Esophagus mucosa (tissue), 1 donor: ENCODE measurements at places on chromosomes 7 and 10. TPM values are rescaled to one million over a fixed set of nuclear protein-coding genes. Genes with fewer than 3 reads are reported as not detected.
A peak's percentile ranks its signal among the peaks of the same experiment; 100 is the strongest.

NEUROG3 gene
- not detected for total RNA-seq

PPIF gene
- total RNA-seq: 77.8 TPM

ATP5F1C gene
- 316 TPM for total RNA-seq

TAF3 gene
- 3.3 TPM for total RNA-seq

PRLHR gene
- not detected for total RNA-seq

SPRN gene
- total RNA-seq: 0.12 TPM

POMZP3 gene
- total RNA-seq: 14.7 TPM

LGI1 gene
- not detected for total RNA-seq

ALOX5 gene
- total RNA-seq: 4.1 TPM

CLDN15 gene
- 2.9 TPM for total RNA-seq

GRCh38 chr7:132113536-132114371 lies 462.5 kb downstream of the PLXNA4 start:
- ATAC-seq: no peak

GRCh38 chr7:129517931-129518330 lies 15.6 kb downstream of the SMKR1 start:
- no peak for ATAC-seq

- no peak for ATAC-seq
These were observed 126.4 kb downstream of the RNLS start for GRCh38 chr10:88456730-88457129.

DNA sequence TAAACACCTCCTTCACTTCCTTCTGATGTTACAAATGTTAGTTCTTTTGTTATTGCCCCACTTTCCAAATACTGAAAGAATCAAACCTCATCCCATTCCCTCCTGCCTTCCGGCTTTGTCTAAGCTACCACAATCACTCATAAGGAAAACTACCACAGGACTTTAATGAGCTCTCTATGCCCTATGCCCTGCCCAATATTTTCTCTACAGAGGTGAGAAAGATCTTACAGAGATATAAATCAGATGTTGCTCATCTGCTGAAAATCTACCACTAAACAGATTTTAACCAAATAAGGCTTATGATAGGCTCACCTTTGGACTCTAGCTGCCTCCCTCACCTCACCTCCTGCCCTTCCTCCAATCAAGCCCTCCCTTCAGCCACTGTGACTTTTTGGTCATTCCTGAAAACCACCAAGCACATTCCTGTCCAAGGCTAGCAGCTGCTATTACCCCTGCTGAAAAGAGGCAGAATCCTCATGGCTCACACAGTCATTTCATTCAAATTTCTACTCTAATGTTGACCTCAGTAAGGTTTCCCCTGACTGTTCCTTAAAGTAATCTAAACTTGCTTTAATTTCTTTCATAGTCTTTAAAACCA lies 7.7 kb downstream of the ZNF33B start:
- no peak for ATAC-seq

GRCh38 chr10:126634347-126634746 lies 36.1 kb downstream of the C10orf90 start:
- no peak for ATAC-seq

DNA sequence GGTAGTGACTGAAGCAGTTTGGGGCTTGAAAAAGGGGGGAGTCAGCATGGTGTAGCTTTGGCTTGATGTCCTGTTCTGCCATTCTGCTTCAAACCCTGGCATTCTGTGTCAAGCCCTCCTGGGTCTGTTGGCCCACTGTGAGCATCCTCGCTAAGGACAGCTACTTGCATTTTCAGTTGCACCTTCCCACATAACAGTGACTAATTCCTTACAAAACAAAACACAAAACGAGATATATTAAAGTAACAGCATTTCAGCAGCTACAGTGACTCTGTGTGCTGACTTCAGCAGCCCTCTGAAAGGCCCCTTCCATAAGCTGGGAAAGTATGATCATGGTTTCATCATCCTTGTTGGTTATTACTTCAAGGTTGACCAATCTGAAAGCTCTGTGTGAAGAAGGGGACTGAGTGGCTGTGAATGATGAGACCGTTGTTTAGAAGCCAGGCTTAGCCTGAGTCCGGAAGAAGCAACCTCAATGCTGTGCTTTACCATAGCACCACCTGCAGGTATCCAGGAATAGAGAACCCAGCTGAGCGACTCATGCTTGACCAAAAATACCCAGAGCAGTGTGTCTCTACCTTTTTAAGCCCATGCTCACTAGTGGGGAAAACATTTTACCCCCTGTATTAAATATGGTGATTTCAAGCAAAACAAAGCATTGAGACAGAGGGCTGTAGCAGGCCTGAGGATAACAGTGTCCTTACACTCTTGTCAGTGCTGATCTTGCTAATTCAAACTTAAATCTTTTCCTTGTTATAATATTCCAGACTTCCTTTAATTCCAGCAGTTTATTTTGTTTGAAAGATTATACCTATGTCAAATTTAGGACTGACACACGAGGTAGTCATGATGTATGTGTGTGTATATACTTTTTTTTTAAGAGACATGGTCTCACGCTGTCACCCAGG lies 42.6 kb upstream of the CC2D2B start:
- peak; percentile 83 for ATAC-seq

DNA sequence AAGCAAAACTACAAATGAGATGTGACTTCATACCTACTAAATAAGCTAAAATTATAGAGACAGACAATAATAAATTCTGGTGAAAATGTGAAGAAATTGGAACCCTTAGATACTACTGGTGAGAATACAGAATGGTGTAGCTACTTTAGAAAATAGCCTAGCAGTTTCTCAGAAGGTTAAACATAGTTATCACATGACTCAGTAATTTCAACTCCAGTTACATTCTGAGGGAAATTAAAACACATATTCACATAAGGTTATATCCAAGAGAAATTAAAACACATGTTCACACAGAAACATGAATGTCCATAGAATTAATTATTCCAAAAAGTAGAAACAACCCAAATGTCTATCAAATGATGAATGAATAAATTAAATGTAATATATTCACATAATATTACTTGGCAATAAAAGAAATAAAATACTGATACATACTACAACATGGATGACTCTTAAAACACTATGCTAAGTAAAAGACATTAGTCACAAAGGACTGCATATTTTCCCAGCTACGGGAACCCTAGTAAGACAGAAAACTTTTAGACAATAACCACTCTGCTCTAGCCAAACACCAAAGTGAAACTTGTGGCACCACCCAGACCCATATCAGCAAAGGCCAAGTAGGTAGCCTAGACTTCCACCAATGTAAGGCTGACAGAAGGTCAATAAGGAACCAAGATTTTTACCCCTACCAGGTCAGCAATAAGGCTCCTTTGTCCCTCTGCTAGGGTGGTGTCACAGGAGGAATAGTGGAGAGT lies 25.1 kb downstream of the SLC25A40 start:
- no peak for ATAC-seq

GRCh38 chr7:57205000-57205399 lies 72.8 kb upstream of the ZNF479 start:
- no peak for ATAC-seq

- ATAC-seq: no peak
These were observed 42.4 kb downstream of the CCNY start for GRCh38 chr10:35378541-35379210.

GRCh38 chr7:31413766-31414165 lies 73.2 kb upstream of the NEUROD6 start:
- ATAC-seq: no peak

GRCh38 chr7:2637505-2638223 lies 5.9 kb downstream of the TTYH3 start:
- ATAC-seq: no peak

DNA sequence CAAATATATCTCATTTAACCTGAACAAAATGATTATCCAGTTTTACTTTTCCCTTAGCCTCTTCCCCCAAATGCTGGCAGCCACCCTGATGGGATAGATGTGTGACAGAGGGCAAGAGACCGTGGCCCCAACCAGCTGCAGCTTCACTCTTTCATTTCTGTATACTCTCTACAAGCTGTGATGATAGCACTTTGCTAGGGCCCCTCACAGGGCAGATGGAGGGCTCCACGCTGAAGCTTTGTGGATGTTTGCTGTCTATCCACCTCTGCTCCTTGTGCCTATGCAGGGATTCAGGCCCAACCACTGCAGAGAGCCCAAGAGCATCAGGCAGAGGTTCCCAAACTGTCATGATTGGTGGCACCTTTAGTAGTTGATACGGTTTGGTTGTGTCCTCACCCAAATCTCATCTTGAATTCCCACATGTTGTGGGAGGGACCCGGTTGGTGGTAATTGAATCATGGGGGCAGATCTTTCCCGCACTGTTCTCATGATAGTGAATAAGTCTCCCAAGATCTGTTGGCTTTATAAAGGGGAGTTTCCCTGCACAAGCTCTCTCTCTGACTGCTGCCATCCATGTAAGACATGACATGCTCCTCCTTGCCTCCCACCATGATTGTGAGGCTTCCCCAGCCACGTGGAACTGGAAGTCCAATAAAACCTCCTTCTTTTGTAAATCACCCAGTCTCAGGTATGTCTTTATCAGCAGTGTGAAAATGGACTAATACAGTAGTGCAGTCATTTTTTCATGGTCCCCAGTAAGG lies 20.1 kb downstream of the HTRA1 start:
- ATAC-seq: no peak

- ATAC-seq: no peak
These were observed 55.6 kb downstream of the NRF1 start for GRCh38 chr7:129667116-129667515.

GRCh38 chr10:43138757-43139241 lies 554 bp downstream of the CSGALNACT2 start:
- ATAC-seq: peak; percentile 46

GRCh38 chr10:71270301-71271220 lies 48.5 kb upstream of the SLC29A3 start:
- peak; percentile 16 for ATAC-seq

DNA sequence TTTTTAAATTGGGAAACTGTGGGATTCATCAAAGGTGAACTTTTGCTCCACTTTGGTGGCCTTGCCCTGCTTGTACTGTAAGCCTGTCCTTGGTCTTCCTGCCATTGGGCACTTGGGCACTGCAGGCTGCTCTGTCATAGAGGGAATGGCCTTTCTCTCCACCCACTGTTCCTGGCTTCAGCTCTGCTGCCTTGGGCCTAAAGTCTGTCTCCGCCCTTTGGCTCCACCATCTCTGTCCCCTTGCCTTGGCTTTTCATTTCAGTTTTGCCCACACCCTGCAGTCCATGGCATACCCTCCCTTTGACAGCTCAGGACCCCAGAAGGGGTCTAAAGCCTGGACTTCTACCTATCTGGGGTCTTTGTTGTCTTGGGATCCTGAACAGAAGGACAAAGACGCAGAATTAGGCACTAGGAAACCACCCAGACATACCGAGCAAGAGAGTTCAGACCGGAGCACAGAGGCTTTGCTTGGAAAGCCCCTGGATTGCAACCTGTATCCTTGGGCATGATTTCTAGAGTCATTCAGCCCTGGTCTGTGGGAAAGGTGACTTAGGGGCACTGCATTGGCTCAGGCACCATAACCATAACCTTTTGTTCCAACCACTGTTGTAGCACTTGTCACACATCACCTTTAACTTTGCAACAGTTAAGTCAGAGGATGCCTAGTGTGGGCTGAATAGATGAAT lies 5.2 kb upstream of the ARHGAP22 start:
- no peak for ATAC-seq

DNA sequence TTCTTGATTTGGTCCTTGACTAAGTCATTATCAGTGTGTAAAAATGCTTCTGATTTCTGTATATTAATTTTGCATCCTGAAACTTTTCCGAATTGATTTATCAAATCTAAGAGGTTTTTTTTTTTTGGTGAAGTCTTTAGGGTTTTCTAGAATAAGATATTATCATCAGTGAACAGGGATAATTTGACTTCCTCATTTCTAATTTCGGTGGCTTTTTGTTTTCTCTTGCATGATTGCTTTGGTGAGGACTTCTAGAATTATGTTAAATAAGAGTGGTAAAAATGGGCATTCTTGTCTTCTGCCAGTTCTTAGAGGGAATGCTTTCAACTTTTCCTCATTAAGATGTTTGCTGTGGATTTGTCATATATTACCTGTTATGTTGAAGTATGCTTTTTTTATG lies 170.5 kb downstream of the CCDC7 start:
- no peak for ATAC-seq

- peak; percentile 43 for ATAC-seq
These were observed 68.1 kb upstream of the GSDME start for GRCh38 chr7:24825381-24825794.

GRCh38 chr7:101904019-101904418 lies 86.6 kb downstream of the CUX1 start:
- no peak for ATAC-seq

DNA sequence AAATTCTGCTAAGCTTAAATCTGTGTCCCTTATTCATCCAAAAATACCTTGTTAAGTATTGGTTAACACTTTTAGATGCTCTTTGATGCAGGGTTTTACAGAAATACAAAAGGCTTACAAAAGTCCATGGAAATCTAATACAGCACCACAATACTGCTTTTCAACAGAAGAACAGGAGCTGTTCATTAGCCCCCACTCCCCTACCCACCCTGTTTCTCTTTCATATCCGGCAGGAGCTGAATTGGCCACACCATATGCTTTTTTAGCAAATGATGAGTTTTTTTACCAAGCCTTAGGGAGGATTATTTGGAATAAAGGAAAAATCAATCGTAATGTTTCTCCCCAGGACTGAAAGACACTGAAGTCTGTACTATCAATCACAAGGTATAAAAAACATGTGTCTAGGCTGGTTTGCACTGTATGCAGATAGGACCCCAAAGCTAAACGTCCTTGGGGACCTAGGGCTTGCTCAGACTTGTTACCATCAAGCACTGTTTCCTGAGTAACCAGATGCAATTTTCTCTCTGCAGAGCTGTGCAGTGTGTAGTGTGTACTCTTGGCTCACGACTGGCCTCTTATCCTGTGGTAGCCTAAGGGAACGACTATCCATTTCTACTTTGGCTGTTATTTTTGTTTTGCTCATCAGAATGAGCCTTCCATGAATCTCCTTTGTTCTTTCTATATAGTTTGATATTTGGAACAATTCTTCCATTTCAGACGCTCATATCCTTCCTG lies 143.3 kb upstream of the LRGUK start:
- no peak for ATAC-seq

GRCh38 chr7:92797284-92797683 lies 39.1 kb downstream of the CDK6 start:
- no peak for ATAC-seq

- ATAC-seq: peak; percentile 61
These were observed 657 bp upstream of the TMEM178B start for GRCh38 chr7:141073173-141073640.

GRCh38 chr7:33511778-33512177 lies 382.4 kb downstream of the BBS9 start:
- no peak for ATAC-seq

DNA sequence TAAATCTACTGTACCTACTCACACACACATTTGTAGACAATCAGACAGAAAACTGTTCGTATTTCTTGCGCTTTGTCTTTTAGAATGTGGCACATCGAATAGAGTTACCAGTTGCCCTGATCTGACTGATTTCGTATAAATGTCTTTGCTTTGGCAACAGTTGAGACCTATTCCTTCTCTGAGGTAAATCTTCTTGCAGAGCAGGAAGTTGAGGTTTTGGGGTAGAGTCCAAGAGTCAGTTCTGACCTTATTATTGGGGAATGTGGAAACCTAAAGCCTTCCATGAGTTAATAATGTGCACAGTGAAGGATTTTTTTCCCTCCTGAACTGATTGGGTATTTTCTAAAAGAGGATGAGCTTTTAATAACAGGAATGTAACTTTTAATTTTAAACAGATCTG lies 135.3 kb downstream of the KIAA1217 start:
- peak; percentile 77 for ATAC-seq
